ENCODE measurements at places on chromosomes 16 and 17. TPM values are rescaled to one million over a fixed set of nuclear protein-coding genes. Genes with fewer than 3 reads are reported as not detected.
A peak's percentile ranks its signal among the peaks of the same experiment; 100 is the strongest.

Gene SLX4
- total RNA-seq, result 5.2 TPM

Gene KRTAP2-1
- not detected for total RNA-seq

Gene ABCA8
- total RNA-seq, result not detected

Gene GGT6
- total RNA-seq, result not detected

Gene NME1
- total RNA-seq, result 12.1 TPM

Gene KRTAP2-2
- not detected for total RNA-seq

Gene SPNS2
- total RNA-seq, result 0.64 TPM

Gene CACNA1G
- total RNA-seq, result not detected

Gene RND2
- 0.30 TPM for total RNA-seq

Gene MEFV
- total RNA-seq, result 0.30 TPM

Gene HAS3
- total RNA-seq, result 2.5 TPM

Gene MPHOSPH6
- 24.1 TPM for total RNA-seq

Gene MAF
- total RNA-seq, result 21.4 TPM

Gene SLC16A3
- total RNA-seq, result 103 TPM

Gene TBC1D3D
- 0.36 TPM for total RNA-seq

Gene SHISA6
- not detected for total RNA-seq

Gene LUC7L
- total RNA-seq, result 136 TPM

Gene GPRC5B
- 0.43 TPM for total RNA-seq

Gene KRTAP9-4
- total RNA-seq, result not detected

Gene GRIN2A
- total RNA-seq, result not detected

Gene GUCY2D
- total RNA-seq, result not detected

DNA sequence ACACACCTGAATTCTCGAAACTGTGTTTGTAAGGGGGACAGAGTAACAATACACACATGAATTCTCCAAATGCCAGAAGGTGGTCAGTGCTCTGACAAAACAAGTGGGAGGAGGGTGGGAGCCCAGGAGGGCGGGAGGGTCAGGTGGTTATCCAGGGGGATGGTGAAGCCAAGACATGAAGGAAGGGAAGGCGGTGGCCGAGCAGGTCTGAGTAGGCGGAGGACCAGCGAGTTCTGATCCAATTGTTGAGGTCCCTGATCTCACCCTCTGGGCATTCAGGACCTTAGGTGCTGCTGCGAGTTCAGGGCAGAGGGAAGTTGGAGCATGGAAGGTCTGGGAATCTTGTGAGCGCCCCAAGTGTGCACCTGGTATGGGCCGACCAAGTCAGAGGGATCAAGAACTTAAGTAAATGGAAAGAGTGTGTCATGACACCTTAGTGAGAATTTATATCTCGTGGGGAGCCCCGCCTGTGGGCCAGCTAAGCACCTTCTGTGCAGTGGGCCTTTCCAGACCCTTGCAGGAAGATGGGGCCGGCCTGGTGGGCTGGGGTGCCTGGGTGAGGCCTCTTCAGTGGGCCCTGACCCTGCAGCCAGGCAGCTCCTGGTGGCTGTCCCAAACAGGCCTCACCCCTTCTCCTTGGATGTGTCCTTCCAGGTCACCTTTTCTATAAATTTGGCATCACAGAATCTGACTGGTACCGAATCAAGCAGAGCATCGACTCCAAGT is 86.1 kb downstream of the NPIPB11 start:
- no peak for DNase-seq

- DNase-seq, result no peak
Measured at GRCh38 chr16:71837150-71837549, 8.6 kb upstream of the ATXN1L start.

- no peak for DNase-seq
Measured at GRCh38 chr17:28042721-28043291, 329 bp downstream of the NLK start.

- DNase-seq, result no peak
Measured at GRCh38 chr17:11404431-11405276, 163.6 kb downstream of the SHISA6 start.

- DNase-seq, result peak; percentile 71
Measured at GRCh38 chr16:82011199-82011641, at the start of gene SDR42E1. TSS of gene SDR42E1 (minus strand) at chr16:82011470. CDS start at chr16:82000858, 10,612 bp downstream.

DNA sequence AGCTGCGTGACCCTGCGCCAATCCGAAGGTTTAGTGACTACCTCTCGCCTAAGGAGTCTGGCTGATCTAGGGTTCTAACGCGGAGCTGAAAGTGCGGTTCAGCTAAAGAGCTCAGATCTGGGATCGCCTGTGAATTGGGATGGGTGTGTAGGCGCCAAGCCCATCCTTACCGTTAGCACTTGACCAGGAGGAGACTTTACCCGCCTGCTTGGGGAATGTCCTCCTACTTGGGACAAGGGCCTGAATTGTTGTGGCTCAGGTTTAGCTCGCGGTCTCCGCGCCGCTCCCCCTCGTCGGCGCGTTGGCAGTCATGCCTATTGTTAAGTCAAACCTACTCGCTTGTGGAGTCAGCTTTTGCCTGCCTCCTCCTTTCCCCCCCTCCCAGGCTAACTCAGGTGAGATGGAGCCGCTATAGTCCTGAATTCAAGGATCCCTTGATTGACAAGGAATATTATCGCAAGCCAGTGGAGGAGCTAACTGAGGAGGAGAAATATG is 480 bp downstream of the MRPS7 start:
- DNase-seq, result no peak

GRCh38 chr17:58412961-58413586 is 4.3 kb downstream of the RNF43 start:
- no peak for DNase-seq

DNA sequence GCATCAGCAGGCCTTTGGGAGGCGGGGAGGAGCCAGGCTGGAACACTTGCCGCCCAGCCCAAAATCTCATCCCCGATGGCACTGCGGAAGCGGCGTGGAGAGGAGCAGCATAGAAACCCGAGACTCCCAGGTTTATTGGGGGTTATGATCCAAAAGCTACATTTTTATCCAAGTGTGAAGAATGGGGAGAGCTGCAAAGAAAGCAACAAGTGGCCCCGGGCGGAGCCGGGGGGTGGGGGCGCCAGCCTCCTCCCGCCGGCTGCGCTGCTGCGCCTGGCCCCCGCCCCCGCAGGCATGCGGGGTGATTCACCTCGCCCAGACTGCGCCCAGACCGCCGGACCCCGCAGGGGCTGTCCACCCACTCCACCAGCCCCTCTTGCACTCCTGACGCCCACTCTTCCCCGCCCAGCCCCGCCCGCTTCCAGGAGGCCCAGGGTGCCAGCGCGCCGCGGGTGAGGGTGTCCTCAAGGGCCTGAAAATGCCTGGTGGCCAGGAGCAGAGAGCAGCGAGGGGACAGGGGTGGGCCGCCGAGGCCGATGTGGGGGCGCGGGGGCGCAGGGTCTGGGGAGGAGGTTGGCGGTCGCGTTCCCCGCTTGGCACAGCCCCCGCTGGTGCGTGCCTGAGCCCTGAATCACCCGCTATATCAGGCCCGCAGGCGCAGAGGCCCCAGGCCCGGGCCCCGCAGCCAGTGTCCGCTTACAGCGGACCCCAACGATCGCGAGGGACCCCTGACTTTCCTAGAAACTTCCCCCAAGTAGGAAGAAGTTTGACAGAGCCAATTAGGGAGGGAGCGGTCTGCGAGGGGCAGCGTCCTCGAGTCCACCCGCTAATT is 1.3 kb downstream of the CAVIN1 start:
- DNase-seq, result no peak

DNA sequence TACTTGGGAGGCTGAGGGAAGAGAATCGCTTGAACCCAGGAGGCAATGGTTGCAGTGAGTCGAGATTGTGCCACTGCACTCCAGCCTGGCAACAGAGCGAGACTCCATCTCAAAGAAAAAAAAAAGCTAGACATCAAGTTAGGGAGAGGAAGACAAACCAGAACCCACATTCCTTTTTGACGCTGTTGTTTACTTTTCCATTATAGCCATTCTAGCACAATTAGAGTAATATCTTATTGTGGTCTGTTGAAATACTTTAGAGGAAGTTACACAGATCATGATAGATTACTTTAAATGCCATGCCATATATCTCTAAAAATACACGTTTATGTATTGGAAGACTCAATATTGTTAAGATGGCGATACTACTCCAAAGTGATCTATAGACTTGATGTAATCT is 16.5 kb upstream of the ABCC1 start:
- no peak for DNase-seq

GRCh38 chr16:19290860-19291259 is 5.3 kb downstream of the CLEC19A start:
- no peak for DNase-seq

- DNase-seq, result no peak
Measured at GRCh38 chr16:70476272-70477020, 22.1 kb downstream of the FCSK start.

- no peak for DNase-seq
Measured at GRCh38 chr16:55176901-55177300, 147.1 kb upstream of the IRX6 start.

GRCh38 chr17:77436058-77436442 is 295.3 kb downstream of the SEC14L1 start:
- DNase-seq, result peak; percentile 52

DNA sequence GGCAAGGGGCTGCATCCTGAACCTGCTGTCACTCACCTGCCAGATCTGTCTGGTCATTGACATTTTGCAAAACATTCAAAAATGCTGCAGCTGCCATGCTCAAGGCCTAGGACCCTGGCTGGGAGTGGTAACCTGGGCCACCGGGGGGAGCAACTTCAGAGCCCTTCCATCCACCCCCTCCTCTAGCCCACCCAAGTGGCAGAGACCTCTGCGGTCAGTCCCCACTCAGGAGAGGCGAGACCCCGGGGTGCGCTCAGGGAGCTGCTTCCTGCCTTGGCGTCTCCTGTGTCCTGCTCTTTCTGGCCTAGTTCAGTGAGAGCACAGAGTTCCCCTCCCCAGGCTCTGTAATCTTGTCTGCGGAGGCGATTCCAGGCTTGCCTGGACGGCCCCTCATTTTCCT is 108.8 kb downstream of the CCDC182 start:
- DNase-seq, result no peak

DNA sequence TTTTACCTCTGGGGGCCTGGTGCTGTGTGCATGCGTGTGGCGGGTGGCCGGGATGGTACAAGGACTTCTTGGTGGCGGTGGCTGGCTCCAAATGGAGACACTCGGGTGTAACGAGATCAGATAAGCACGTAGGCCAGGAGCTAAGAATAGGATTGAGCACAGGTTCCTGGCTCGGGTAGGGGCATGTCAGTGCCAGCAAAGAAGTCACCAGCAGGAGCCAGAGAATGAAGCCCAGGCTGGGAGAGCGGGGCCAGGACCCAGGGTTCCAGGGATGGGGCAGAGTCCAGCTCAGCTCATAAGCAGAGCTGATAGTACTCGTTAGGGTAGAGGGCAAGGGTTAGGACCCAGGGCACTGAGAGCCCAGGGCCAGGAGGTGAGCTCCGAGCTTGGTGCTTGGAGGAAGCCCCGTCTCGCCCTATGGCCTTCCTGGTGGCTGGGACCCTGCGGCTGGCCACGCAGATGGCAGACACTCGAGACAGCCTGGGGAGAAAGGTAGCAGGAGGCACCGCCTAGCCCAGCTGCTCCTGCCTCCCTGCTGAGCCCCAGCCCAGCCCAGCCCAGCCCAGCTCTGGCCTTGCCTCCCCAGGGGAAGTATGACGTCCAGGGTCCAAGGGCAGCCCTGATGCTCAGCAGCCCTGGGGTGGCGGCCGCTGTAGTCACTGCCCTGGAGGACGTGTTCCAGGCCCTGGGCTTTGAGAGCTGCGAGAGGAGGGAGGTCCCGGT is 8.9 kb downstream of the ZNF213 start:
- DNase-seq, result no peak

- no peak for DNase-seq
Measured at GRCh38 chr16:30110661-30111060, 2.7 kb downstream of the GDPD3 start.

GRCh38 chr17:6753006-6753445 is 2.8 kb upstream of the XAF1 start:
- DNase-seq, result peak; percentile 86

- no peak for DNase-seq
Measured at GRCh38 chr17:32941419-32942032, 13.6 kb downstream of the TMEM98 start.

GRCh38 chr16:26031286-26031685 is 339.5 kb downstream of the HS3ST4 start:
- no peak for DNase-seq

GRCh38 chr17:2779545-2779944 is 16.7 kb upstream of the RAP1GAP2 start:
- DNase-seq, result no peak

GRCh38 chr17:39939588-39940419 is 12.3 kb downstream of the LRRC3C start:
- no peak for DNase-seq

DNA sequence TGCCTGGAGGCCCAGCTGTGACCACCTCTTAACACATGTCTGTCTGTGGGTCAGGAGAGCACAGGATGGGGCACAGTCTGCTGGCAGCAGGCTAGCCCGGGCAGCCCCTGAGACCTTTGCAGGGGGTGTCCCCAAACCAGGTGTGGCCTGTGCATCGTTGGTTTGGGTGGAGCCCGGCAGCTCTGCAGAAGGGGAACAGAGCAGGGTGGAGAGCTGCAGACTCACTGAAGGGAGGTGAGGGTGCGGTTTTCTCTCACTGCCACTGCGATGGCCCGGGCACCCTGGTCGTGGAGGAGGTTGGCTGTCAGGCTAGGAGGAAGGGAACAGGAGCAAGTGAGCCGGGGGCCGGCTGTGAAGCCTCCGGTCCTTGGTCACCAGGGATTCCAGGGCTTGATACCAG is 28.8 kb downstream of the NLRC3 start:
- DNase-seq, result no peak

GRCh38 chr17:45261577-45262515 is at the start of gene SPATA32:
TSS of gene SPATA32 (minus strand) at chr17:45262094. CDS start at chr17:45262016, 78 bp downstream.
- DNase-seq, result peak; percentile 71

- no peak for DNase-seq
Measured at GRCh38 chr16:74633686-74634085, 26.8 kb upstream of the GLG1 start.

GRCh38 chr17:32136856-32137255 is 5.4 kb upstream of the RHOT1 start:
- no peak for DNase-seq

- DNase-seq, result no peak
Measured at GRCh38 chr17:49414271-49414621, 436 bp downstream of the PHB1 start.

- no peak for DNase-seq
Measured at GRCh38 chr17:14760719-14761411, 460.0 kb downstream of the HS3ST3B1 start.

- DNase-seq, result no peak
Measured at GRCh38 chr16:23563186-23563585, 5.7 kb downstream of the UBFD1 start.

DNA sequence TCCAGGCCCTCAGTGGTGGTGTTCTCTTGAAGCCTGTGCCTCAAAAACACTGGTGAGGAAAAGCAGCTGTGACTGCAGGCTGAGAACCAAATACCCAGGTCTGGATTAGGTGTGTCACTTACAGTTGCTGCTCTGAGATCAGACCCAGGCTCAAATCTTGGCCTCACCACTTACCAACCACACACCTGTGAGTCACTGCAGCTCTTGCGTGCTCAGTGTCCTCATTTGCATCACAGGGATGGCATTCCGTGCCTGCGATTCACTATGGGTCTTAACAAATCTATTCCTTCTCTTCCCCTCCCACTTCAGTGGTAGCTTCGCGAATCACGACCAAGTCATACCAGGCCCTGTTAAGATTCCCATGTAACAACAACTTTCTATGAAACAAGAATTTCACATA is 233.4 kb upstream of the HSBP1 start:
- no peak for DNase-seq

GRCh38 chr17:57420734-57421717 is 164.7 kb downstream of the MSI2 start:
- DNase-seq, result no peak

GRCh38 chr16:66714654-66715307 is 18.2 kb upstream of the CMTM4 start:
- no peak for DNase-seq

GRCh38 chr16:53091466-53092211 is 36.8 kb downstream of the CHD9 start:
- DNase-seq, result no peak

- DNase-seq, result no peak
Measured at GRCh38 chr17:21029036-21029435, 13.8 kb downstream of the USP22 start.

All from CD8-positive, alpha-beta T cell (primary cell).